ENCODE measurements at places on chromosomes 4 and X. TPM values are rescaled to one million over a fixed set of nuclear protein-coding genes. Genes with fewer than 3 reads are reported as not detected.

ODAPH gene
- total RNA-seq = not detected

ASB5 gene
- not detected for total RNA-seq

ARMCX4 gene
- total RNA-seq = 5.7 TPM

NDNF gene
- total RNA-seq = not detected

TMEM185A gene
- total RNA-seq = 17.6 TPM

CLCN5 gene
- 11.8 TPM for total RNA-seq
